Liver (tissue), 10 donors: ENCODE measurements at places on chromosomes 16 and 17.

DNA sequence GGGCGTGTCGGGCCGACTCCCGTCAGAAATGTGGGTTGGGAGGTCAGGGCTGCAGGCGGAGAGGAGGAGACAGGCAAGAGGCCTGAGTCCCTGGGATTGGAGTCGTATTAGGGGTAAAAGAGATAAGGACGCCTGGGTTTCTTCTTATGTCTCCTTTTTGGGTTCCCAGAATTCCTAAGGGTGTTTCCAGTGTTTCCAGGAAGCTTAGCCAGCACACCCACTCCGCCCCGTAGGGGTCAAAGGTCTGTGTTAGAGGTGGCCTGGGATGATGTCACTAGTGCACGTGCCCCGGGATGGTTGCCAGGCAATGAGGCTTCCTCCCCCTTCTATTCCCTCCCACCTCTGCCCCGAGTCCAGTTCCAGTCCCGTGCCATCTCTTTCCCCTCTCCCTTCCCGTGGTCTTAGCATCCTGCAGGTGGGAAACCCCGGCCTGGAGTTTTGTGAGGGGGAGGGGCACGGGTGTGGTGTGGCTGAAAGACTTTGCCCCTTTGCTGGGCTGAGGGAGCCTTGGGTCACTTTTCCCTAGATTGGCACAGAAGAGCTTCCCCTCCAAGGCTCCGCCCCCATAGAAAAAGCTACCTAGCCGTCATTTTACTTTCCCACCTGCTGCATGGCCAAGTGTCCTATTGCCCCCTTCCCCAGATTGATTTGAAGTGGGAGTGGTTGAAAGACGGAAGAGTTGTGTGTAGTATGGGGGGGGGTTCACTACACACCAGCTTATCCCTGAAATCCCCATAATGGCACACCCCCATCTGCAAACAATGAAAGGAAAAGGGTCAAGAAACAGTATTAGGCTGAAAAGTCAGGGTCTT lies 2.8 kb downstream of the KDM6B start:
- DNase-seq: peak; percentile 86

DNA sequence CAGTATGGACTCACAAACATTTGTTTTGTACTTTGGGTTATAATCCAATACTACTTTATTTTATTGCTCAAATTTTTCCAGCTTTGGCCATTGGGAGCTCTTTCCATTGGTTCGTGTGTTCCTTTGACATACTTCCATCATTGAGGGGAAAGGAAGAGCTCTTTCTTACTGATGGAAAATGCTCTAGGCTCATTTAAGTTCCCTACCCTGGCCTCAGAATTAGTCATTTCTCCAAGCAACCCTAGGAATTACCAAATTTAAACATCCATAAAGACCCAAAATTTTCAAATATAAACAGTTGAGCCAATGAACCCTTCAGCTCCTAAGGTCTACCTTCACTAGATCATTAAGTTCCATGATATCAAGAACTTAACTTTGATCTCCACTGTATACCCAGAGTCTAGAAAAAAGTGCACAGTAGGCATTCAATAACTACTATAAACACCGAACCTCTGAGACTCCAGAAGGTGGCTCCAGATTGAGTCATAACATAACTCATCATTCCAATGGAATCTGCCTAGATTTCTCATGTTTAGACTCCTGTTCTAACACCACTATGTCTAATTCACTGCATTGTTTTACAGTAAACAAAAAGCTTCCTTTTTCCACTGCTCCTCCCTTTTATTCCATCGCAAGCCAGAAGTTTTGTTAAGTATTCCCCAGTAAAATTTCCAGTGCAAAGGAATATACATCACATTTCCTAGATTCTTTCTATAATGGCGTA lies 39.0 kb downstream of the SMURF2 start:
- DNase-seq: no peak

GRCh38 chr17:57902800-57903759 lies 52.1 kb downstream of the CUEDC1 start:
- DNase-seq: no peak

- DNase-seq: no peak
Measured at GRCh38 chr17:77507111-77507885, 366.5 kb downstream of the SEC14L1 start.

DNA sequence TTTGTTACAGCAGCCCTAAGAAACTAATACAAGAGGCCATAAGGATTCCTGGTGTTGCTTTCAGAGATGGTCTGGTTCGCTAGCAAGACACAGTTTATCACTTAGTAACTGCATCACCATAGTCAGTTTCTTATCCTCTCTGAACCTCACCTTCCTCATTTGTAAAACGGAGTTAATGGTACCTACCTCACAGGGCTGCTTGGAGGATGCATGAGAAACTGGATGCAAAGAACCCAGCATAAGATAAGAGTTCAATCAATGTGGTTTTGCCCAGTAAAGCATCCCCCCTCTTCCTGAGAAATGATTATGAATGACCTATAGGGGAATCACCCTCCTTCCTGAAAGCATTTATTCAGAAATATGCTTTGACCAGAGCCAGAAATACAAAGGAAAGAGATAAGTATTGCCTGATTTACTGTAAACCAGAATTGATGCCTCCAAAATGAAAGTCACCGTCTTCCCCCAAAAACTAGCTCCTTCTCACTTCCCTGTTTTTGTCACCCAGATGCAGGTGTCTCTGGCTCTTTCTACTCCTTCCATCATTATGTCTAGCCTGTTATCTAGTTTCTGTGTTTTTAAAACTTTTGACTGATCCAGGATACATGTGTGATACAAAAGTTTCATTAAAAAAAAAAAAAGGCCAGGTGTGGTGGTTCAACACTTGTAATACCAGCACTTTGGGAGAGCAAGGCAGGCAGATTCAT lies 2.8 kb upstream of the TEFM start:
- no peak for DNase-seq

DNA sequence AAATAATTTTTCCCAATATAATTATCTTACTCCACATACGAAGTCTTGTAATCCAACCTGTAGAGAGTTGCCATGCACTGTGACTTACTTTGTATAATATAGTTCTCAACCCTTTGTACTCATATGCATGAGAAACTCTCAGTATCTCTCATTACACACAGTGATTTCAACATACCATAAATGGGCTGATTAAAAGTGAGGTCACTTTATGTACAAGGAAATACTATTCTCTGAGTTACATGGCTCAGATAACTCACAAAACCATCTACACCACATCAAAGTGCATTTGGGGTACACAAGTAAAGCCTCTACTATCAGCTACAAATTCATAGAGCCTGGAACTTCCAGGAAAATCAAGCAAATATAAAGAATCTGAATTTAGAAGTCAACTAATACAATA lies 27.9 kb downstream of the SLFN12 start:
- DNase-seq: no peak

GRCh38 chr16:68179196-68179795 lies 56.6 kb downstream of the ESRP2 start:
- no peak for DNase-seq

DNA sequence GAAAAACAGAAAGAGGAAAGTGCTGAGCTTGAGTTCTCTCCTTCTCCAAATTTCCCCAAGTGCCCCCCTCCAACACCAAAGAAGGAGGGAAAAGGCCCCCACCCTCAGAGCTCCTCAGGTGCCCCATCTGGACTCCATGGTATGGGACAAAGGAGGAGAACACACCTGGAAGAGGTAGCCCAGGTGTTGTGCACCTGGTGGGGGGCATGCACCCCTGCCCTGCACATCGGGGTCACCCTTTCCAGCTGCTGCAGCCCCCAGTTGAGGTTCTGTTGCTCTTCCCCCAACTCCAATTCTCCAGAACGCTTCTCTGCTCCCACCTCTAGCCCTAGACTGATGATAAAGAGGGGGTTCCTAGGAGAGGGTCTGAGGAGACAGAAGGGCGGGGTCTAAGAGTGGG lies 3.0 kb upstream of the COL1A1 start:
- DNase-seq: no peak

- no peak for DNase-seq
Measured at GRCh38 chr17:28474111-28474531, 677 bp downstream of the SLC13A2 start.

DNA sequence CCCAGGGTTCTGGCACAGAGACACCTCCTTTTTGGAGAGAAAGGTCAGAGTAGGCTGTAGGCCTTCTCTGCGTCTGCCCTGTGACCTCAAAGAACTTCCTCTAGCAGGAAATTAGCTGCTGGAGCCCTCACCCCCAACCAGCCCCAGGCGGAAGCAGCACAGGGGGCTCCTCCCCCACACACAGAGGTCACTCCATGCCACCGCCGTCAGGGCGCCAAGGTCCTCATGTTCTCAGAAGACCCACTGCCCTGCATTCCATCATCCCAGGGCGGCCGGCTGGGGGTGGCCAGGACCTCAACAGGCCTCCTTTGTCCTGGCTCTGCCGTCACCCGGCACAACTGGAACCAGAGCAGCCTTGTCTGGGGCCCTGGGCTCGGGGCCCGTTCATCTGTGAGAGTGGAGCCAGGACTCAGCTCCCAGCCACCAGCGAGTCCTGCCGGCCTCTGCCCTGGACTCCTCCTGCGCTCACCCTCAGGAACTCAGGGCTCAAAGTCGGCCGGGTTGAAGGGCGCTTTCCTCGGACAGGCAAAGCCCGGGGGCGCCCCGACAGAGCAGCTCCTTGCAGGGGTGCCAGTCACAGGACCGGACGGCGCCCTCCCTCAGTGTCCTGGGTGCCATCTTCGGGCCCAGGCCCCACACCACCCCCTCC lies 1.2 kb downstream of the TMC6 start:
- DNase-seq: no peak

DNA sequence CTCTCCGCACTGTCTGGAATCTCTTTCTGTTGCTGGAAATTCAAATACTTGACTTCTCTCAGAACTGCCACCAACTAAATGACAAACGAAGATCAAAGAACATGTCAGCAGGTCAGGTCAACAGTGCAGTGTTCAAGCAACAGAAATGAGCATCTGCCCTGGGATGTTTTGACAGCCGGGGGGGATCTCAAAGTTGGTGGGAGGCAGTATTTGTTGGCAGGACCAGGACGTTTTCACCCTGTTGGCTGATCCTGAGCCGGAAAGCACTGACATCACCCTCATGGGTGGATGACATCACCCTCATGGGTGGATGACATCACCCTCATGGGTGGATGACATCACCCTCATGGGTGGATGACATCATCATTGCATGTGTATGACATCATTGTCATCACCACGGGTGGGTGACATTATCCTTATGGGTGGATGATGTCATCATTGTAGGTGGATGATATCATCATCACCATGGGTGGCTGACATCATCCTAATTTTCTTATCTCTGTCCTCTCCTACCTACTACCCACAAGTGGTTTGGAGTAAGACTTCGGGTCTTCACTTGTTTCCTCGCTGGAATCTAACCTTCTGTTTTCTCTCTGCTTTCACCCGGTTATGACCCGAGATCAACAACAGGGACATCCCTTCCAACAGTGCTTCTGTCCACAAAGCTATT lies 18.9 kb downstream of the DNAH17 start:
- no peak for DNase-seq

DNA sequence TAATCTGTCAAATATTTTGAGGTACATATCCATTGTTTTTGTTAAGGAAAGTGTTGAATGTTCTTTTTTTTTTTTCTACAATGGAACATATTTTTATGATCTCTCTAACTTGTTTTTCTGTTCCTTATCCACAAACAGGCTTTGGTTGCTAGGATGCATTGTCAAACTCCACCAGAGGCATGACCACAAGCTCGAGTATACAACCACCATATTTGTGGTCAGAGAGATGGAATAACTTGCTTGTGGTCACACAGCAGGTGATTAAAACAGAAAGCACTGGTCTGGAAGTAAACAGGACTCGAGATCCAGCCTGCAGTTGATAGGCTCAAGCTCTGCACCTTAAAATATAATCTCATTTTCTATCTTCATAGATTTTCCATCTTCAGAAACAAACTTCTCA lies 105.8 kb upstream of the ADAMTS18 start:
- DNase-seq: no peak

DNA sequence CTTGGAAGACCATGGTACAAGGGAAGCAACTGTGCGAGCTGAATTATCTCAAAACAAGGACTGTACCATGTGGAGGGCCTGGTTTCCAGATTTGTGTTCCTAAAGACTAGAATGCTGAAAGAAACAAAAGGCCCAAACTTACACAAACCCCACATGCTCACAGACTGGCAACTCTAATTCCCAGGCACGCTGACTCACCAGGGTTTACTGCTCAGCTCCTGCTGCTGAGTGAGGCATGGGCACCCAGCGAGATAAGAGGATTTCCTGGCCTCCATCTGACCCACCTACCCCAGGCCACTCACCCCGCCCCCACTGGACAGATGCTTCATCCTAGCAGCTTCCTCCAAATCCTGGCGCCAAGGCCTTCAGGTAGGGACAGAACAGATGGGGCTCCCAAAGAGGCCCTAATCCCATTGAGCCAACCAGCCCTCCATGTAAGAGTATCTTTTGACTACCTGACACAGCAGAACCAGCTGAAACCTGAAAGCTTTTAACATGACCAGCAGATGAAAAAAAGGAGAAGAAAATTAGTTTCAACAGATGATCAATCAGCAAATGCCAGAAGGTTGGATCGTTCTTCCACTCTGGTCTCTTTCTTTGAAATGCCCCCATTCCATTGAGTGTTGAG lies 33.9 kb downstream of the DCUN1D3 start:
- no peak for DNase-seq

- no peak for DNase-seq
Measured at GRCh38 chr16:47492428-47493377, 31.6 kb downstream of the PHKB start.

DNA sequence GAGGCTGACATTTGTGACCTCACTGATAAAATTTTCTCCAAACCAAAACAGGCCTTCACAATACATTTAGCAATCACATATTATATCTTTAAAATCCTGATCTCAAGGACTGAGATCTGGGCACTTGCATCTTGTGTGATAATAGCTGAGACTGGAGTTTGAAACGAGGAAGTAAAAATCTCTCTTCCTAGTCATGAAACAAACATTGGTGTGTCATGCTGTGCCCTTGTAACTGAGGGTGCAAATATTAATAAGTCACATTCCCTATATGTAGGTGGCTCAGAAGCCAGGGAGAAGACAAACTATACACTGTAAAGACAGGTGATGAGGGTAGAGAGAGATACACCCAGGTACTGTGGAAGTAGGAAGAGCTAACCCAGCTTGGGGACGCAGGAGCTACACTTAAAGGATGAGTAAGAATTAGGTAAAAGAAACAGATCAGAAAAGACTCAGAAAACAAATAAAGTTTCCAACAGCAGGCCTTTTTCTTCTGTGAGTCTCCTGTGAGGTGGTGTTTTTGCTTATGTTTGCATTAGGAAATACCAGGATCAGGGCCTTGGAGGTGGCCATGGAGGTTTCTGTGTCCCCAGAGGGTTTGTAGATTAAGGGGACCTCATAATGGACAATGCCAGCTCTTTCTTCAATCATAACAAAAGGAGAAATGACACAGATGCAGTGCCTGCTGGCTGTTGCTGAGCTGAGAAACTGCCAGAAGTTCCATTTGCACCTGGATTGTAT lies 335.7 kb downstream of the GRIN2A start:
- DNase-seq: no peak

DNA sequence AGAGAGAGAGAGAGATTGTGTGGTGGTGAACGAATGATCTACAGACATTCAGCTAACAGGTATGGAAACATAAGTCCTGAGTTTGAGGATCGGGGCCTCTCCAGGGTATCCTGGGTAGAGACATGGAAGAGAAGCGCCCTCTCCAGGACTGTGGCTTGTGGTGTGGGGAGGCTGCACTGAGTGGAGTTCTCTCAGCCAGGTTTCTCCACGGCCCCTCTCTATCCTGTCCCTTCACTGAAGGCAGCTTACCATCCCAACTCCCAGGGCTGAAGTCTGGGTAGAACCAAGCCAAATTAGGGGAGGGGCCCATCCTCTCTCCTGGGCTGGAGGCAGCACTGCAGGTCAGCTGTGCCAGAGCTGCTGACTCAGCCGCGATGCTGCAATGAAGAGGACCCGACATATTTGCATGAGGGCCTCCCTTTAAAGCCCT lies 6.2 kb downstream of the C1QL1 start:
- DNase-seq: no peak
